ENCODE measurements at places on chromosomes 4 and X. TPM values are rescaled to one million over a fixed set of nuclear protein-coding genes. Genes with fewer than 3 reads are reported as not detected.

Gene ASMT
- total RNA-seq = 3.3 TPM

Gene MAGEA4
- total RNA-seq = not detected

Gene DCLK2
- total RNA-seq = not detected

Gene HPSE
- 7.6 TPM for total RNA-seq

Gene SH3RF1
- 0.91 TPM for total RNA-seq

Gene MAGEE2
- total RNA-seq = not detected

Gene SYTL5
- total RNA-seq = not detected

Gene ARMCX4
- total RNA-seq = 4.7 TPM

Gene DSPP
- not detected for total RNA-seq

Gene WDR1
- total RNA-seq = 413 TPM

Gene CENPVL2
- total RNA-seq = not detected

Gene HSD17B13
- not detected for total RNA-seq

Gene IL2
- total RNA-seq = 150 TPM

Gene ALAS2
- total RNA-seq = not detected

Gene TMSB15C
- 3.2 TPM for total RNA-seq

Gene PPP2R2C
- total RNA-seq = not detected

Gene SPANXB1
- not detected for total RNA-seq

Gene CTAG1B
- total RNA-seq = not detected

Gene CT47A1
- total RNA-seq = not detected

Gene CLTRN
- 0.67 TPM for total RNA-seq

Gene EBP
- 168 TPM for total RNA-seq

All from activated CD8-positive, alpha-beta memory T cell treated with anti-CD3 and anti-CD28 coated beads for 36 hours (primary cell).